ENCODE measurements at places on chromosomes 12 and 14.

- no peak for DNase-seq
These were observed 38.6 kb downstream of the FBXO34 start for GRCh38 chr14:55309761-55310365.

GRCh38 chr12:76183459-76184186 is 99.1 kb upstream of the NAP1L1 start:
- DNase-seq, result no peak

DNA sequence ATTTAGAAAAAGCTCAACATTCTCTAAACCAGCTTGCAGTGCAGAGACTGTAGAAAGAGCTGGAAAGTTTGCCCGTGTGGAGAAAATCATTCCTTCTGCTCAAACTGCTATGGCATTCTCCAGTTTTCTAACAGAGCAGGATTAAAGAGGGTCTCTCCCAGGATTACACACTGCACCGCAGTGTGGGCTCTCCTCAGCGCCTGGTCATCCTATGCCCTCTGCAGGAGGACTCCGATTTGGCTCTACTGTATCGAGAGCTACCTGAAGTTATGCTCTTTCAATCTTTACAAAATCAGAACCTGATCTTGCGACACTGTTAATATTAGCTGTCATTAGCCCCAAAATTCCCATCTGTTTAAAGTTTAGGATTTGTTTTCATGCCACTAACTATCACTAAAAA is 33.0 kb downstream of the BHLHE41 start:
- DNase-seq, result no peak

- no peak for DNase-seq
These were observed 218.6 kb downstream of the ATP23 start for GRCh38 chr12:58159941-58160340.

DNA sequence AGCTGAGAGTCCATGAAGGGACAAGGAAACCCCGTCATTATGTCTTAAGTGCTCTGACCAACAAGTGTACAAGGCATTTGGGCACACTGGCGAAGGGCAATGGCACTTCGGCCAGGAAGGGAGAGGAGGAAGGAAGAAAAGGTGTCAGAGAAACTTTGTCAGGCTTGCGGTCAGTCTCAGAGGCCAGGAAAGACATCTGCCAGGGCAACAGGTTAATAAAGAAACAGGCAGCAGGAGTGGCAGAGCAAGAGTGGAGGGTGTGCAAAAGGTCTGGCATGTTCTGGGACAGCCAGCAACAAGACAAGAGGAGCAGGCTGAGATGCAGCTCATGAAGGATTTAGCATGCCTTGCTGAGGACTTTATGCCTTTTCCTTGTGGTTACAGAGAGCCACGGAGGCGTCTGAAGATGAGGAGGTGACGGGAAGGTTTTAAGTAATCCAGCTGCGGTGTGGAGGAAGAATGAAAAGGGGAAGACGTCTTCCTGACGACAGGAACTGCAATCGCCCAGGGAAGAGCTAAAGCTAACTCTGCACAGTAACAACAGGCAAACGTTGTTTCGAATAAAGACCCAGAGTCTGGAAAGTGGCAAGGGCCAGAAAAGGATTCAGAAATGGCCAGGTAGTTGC is 13.1 kb downstream of the APPL2 start:
- no peak for DNase-seq

DNA sequence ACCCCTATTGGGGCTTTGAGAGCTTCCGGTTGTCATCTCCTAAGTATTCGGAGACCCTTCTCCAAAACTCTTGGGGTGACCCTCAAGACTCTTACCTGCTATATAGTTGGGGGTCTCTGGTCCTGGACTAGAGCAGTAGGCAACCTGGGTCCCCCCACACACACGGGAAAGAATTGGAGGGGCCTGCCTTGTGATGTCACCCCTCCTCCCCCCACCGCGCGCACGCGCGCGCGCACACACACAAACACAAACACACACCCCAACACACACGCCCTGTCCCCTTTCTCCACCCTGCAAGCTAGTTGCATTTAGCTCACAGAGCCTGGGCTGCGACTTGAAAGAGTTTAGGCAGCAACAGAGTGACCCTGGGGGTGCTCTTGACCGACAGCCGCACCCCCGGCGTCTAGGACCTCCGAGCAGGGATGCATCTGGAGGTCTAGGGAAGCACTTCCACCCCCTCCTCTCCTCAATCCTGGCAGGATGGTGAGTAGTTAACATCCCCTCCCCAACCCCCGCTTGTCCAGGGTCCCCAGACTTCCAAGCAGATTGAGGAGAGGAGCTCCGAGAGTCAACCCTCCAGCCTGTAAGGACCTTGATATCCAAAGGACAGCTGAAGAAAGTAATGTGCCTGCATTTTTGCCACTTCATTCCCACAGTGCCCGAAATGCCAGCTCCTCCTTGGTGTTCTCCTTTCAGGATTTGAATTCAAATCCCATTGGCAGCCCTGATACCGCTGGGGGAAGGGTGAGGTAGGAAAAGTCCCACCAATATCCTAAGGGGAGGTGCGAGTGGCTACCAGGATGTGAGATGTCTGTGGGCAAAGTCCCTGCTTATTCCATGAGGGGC is 1.4 kb upstream of the DNAJC14 start:
- no peak for DNase-seq

DNA sequence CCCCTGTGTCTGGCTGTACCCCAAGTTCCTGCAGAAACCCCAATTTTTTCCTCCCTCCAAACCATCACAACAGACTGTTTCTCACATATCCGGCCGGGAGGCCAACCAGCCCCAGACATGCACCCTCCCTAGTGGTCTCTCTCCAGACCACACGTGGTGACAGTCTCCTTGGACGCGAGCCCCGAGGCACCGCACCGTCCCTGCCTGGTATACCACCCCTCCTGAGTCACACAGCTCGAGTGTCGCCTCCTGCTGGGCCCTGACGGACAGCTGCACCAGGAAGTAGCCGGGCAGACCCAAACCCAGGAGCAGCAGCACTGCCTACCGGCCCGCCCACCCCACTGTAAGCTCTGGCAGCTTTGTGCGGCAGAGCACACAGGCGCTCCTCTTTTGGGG is 97.4 kb downstream of the RFLNA start:
- DNase-seq, result no peak

DNA sequence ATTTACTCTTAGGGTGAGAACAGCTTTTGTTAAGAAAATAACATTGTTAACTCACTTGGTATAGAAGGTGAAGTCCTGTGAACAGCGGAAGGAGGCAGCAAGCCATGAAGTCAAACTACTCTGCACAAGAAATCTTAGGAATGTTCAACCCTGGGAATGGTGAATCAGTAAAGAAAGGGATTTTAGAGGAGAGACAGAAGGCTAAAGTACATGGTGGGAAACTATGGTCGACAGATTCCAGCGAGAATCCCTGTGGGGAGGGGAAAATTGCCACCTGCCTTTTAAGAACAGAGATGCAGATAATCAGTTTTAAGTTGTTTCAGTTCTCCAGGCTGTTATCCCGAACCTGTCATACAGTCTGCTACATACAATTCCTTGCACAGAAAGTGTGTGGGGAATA is 63.2 kb upstream of the PTPRR start:
- no peak for DNase-seq

GRCh38 chr14:58699681-58700205 is 62.0 kb downstream of the DACT1 start:
- DNase-seq, result no peak

GRCh38 chr12:24948420-24948756 is 513 bp downstream of the BCAT1 start:
- no peak for DNase-seq

- no peak for DNase-seq
These were observed 12.3 kb upstream of the LLPH start for GRCh38 chr12:66142826-66143225.
